ENCODE measurements at places on chromosomes 12 and 14. TPM values are rescaled to one million over a fixed set of nuclear protein-coding genes. Genes with fewer than 3 reads are reported as not detected.

Gene SERPINA10
- total RNA-seq: 0.24 TPM

Gene PRIM1
- 12.4 TPM for total RNA-seq

- peak overlapping the region; percentile 35 for H3K27ac ChIP-seq
- peaks cover 7% of the 10 kb centered on the region for H3K4me1 ChIP-seq
- DNase-seq: no peak
Observed at GRCh38 chr12:43284486-43285158, 267.4 kb downstream of the ADAMTS20 start.

DNA sequence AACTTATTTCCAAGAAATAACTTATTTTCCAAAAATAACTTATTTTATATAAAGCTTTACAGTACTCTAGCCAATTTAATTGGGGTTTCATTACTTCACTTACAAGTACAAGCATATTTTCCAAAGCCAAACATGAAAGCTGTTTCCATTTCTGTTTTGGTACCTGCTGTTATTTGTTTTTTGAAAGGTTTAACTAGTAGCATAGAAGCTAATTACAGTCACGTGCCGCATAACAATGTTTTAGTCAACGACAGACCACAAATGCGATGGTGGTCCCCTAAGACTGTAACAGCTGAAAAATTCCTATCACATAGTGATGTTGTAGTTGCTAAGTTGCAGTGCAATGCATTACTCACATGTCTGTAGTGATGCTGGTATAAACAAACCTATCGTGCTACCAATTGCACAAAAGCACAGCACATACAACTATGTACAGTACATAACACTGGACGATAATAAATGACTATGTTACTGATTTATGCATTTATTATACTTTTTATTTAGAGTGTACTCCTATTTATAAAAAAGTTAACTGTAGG lies 21.7 kb downstream of the PTPN21 start:
- no peaks in the 10 kb centered on the region for H3K27me3 ChIP-seq
- H3K4me3 ChIP-seq: no peak overlapping the region
- no peaks in the 10 kb centered on the region for H3K4me1 ChIP-seq
- no peak for DNase-seq
